ENCODE measurements at places on chromosomes 1 and 21. TPM values are rescaled to one million over a fixed set of nuclear protein-coding genes. Genes with fewer than 3 reads are reported as not detected.

DNA sequence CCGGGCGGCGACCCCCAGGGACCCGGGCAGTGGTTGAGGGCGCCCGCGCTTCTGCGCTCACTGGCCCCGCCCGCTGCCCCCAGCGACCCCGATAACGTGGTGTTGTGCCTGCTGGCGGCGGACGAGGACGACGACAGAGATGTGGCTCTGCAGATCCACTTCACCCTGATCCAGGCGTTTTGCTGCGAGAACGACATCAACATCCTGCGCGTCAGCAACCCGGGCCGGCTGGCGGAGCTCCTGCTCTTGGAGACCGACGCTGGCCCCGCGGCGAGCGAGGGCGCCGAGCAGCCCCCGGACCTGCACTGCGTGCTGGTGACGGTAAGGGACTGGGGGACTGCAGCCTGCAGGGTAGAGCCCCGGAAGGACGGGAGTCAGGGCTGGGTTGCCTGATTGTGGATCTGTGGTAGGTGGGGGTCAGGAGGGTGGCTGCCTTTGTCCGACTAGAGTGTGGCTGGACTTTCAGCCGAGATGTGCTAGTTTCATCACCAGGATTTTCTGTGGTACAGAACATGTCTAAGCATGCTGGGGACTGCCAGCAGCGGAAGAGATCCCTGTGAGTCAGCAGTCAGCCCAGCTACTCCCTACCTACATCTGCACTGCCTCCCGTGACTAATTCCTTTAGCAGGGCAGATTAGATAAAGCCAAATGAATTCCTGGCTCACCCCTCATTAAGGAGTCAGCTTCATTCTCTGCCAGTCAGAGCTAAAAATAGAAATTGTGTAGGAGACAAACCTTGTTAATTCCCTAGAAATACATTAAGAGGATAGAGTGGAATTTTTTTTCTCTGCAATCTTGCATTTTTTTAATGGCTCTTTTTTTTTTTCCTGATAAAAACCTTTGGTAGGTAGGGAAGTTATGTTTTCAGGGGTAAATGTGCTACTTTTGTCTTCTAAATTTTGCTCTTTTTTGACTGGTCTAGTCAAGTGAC is 1.5 kb downstream of the GADD45A start:
- DNase-seq = peak; percentile 59

GRCh38 chr1:221503268-221503667 is 238.6 kb downstream of the DUSP10 start:
- DNase-seq = no peak

GRCh38 chr1:47233186-47233585 is 1.2 kb upstream of the TAL1 start:
- DNase-seq = no peak

The SPATA17 gene
- total RNA-seq = not detected

- no peak for DNase-seq
These were observed 155.7 kb downstream of the S1PR1 start for GRCh38 chr1:101392552-101392951.

DNA sequence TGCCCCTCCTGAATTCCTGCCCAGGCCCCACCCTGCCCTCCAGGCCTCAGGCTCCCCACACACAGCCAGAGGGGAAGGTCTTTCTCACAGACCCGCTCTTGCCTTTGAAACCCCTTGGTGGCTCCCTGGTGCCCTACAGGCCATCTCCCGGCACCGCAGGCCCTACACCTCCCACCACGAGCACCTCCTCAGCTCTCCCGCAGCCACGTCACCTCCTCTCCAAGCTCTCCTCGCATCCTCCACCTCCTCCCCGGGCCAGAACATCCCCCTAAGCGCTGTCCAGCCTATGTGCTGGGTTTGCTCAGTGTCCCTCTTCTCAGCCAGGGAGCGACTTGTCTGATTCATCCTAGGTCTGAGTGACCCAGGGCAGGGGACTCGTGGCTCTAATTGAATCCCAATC is 66.4 kb downstream of the DMRTB1 start:
- DNase-seq = no peak

DNA sequence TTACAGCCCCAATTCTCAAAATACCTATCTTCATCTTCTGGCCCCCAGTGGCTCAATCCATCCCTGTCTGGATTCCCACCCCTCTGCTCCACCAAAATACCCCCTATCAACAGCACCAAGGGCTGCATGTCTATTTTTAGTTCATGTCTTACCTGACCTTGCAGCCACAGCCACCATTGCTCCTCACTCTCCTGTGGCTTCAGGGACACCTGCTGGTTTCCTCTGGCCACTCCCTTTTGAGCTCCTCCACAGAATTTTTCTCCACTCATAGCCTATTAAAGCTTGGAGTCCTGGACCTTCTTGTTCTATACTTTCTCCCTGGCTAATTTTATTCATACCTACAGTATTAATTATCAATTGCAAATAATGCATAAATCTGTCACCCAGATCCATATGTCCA is 125.3 kb upstream of the NGF start:
- DNase-seq = no peak

The ATG4C gene
- 23.5 TPM for total RNA-seq

GRCh38 chr1:240058049-240058448 is 33.6 kb upstream of the FMN2 start:
- DNase-seq = no peak

The CD101 gene
- 0.75 TPM for total RNA-seq

GRCh38 chr1:229139331-229140118 is 131.4 kb upstream of the RAB4A start:
- DNase-seq = peak; percentile 10

The RIPK4 gene
- not detected for total RNA-seq

- DNase-seq = no peak
These were observed 102.8 kb downstream of the RHOU start for GRCh38 chr1:228837817-228838716.

DNA sequence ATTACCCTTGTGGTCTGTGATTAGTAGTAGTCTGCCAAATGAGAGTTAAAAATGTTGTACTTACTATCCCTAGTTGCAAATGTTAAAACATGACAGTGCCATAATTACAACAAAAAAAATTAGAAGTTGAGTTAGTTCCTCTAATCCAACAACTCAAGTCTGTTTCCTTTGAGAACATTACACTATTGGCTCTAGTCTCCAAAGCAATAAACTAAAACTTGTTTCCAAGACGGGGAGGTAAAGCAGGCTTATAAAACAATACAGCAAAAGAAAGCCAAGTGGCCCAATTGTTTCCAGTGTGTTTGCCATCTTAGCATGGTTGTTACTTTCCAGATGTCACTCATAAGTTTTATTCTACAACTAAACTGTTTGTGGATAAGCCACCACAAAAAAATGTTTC is 11.6 kb downstream of the KYAT3 start:
- no peak for DNase-seq

GRCh38 chr1:207191061-207191460 is 87.0 kb downstream of the C4BPA start:
- no peak for DNase-seq

GRCh38 chr1:115252585-115252984 is 85.5 kb downstream of the NGF start:
- no peak for DNase-seq

The ATAD3C gene
- total RNA-seq = 0.56 TPM

DNA sequence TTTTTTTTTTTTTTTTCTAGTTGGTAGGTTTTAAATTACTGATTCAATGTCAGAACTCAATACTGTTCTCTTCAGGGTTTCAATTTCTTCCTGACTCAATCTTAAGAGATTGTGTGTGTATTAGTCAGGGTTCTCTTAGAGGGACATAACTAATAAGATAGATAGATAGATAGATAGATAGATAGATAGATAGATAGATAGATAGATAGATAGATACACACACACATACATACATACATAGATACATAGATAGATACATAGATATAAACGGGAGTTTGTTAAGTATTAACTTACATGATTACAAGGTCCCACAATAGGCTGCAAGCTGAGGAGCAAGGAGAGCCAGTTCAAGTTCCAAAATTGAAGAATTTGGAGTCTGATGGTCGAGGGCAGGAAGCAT is 251.3 kb downstream of the SMYD3 start:
- DNase-seq = no peak

- DNase-seq = no peak
These were observed 61.3 kb downstream of the PRDM16 start for GRCh38 chr1:3130268-3130667.

Measured in B cell (primary cell).